Left ventricle myocardium inferior (tissue), 1 donor: ENCODE measurements at places on chromosomes 5 and 9. TPM values are rescaled to one million over a fixed set of nuclear protein-coding genes. Genes with fewer than 3 reads are reported as not detected.

The PRDM9 gene
- not detected for total RNA-seq

The SUSD3 gene
- 0.60 TPM for total RNA-seq

The DMRT3 gene
- not detected for total RNA-seq

The GFI1B gene
- total RNA-seq: 0.27 TPM

The IFNA21 gene
- not detected for total RNA-seq

The DRD1 gene
- not detected for total RNA-seq

The LHFPL2 gene
- 5.0 TPM for total RNA-seq

The SPINK13 gene
- not detected for total RNA-seq

The ROPN1L gene
- 0.38 TPM for total RNA-seq

The TAF11L5 gene
- total RNA-seq: not detected

The ADAMTSL2 gene
- total RNA-seq: 6.0 TPM

The SREK1IP1 gene
- total RNA-seq: 11.7 TPM

The TPPP gene
- 21.6 TPM for total RNA-seq

The SV2C gene
- 0.44 TPM for total RNA-seq

The ARHGEF28 gene
- 2.1 TPM for total RNA-seq

The SARDH gene
- 0.63 TPM for total RNA-seq

The HMMR gene
- 0.91 TPM for total RNA-seq

The RNF224 gene
- not detected for total RNA-seq

The EMB gene
- total RNA-seq: 16.6 TPM

The TLR4 gene
- total RNA-seq: 14.2 TPM

The IL5 gene
- total RNA-seq: not detected

The INSL4 gene
- not detected for total RNA-seq

The CDKN2B gene
- total RNA-seq: 0.82 TPM

The GRM6 gene
- total RNA-seq: not detected

The ARID3C gene
- total RNA-seq: not detected

The CORO2A gene
- total RNA-seq: 0.14 TPM

The CEL gene
- total RNA-seq: 1.9 TPM

The ICE1 gene
- 17.5 TPM for total RNA-seq

The DAB2IP gene
- total RNA-seq: 50.7 TPM

The EDIL3 gene
- total RNA-seq: 3.5 TPM

The TRIO gene
- 52.8 TPM for total RNA-seq

The ERP44 gene
- total RNA-seq: 15.6 TPM

The FOXD4 gene
- 0.11 TPM for total RNA-seq

The SLC1A3 gene
- total RNA-seq: 144 TPM

The RMI1 gene
- total RNA-seq: 5.2 TPM

The LOX gene
- 4.4 TPM for total RNA-seq

The ANKRD34B gene
- total RNA-seq: not detected

The PTPN3 gene
- total RNA-seq: 27.4 TPM

The ALDH7A1 gene
- total RNA-seq: 30.5 TPM

The GABRB2 gene
- total RNA-seq: 0.11 TPM

The IFT74 gene
- 10.1 TPM for total RNA-seq
